ENCODE measurements at places on chromosomes 2 and 18.

GRCh38 chr2:100417711-100418124 lies 250 bp upstream of the CHST10 start:
- no peak for ATAC-seq

DNA sequence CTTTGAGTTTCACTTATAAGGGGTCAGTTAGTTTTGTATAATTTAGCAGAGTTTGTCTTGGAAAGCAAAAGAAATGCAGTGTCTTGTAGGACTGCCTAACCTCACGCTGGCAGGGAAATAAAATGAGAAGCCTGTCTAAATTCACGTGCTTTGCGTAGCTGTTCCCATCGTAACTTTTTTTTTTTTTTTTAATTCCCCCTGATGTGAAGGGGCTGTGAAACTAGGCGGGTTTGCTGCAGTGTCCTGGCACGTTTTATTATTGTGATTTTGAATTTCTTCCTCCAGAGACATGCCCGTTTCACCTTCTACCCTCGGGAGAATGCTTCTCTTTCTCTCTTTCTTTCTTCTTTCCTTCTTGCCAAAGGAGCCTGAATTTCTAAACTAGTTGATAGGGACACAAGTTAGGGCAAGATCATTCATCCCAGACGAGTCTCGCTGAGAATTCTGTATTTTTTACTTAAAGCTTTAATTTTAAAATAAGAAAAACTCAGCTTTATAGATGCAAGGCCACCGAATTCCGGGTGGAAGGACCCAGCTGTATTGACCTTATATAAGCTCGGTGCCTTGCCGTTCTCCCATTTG lies 2.3 kb downstream of the MEIS1 start:
- ATAC-seq: no peak

DNA sequence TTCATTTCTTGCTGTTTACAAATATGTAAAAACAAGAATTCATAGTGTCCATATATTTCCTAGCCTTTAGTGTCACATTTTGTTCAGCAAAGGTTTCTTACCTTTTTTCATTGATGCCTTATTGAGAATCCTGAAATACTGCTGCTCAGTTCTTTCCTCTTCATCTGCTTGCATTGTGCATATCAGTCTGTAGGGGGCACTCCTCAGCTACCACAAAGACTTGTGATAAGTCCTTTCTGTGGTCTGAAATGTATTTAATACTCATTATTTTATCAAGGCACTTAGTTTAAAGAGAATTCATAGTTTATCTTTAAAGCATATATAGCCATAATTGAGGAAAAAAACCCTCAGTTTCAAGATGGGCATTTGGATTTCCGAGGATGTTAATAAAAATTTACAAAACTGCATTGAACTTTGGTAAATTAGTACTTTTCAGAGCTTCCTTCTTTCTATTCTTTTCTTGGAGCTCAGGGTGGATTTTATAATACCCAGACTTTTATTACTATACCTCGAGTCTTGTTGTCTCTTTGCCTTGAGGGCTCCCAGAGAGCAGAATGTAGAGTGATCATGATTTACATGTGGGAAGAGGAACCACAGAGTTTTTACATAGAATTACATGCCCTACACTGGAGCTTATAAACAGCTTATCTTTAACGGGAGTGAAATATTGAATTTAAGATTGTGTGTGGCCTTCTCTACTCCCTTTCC lies 570.1 kb downstream of the PLCL1 start:
- ATAC-seq: peak; percentile 80

GRCh38 chr18:42187611-42188380 lies 232.8 kb downstream of the PIK3C3 start:
- no peak for ATAC-seq

GRCh38 chr2:129709001-129709955 lies 270.2 kb upstream of the RAB6C start:
- no peak for ATAC-seq

- ATAC-seq: no peak
These were observed 98.9 kb upstream of the ATP8B1 start for GRCh38 chr18:57901825-57902589.

GRCh38 chr2:174174741-174175140 lies 73.6 kb downstream of the OLA1 start:
- no peak for ATAC-seq

DNA sequence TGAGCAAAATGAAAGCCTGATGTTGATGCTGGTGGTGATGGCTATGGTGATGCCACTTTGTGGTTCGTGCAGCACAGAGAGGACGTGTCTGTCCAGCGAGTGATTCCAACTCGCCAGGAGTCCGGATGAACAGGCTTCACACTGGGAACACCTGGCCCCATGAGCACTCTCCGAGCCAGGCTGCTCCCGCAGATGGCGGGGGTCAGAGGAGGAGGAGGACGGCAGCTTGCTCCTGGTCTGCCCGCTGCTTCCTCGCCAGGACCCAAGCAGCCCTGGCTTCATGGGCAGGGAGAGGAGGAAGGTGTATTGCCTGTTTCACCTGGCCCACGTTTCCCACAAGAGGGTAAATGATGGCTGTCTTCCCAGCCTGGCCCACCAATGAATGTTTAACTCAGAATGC lies 121.6 kb downstream of the MTCL1 start:
- ATAC-seq: no peak

DNA sequence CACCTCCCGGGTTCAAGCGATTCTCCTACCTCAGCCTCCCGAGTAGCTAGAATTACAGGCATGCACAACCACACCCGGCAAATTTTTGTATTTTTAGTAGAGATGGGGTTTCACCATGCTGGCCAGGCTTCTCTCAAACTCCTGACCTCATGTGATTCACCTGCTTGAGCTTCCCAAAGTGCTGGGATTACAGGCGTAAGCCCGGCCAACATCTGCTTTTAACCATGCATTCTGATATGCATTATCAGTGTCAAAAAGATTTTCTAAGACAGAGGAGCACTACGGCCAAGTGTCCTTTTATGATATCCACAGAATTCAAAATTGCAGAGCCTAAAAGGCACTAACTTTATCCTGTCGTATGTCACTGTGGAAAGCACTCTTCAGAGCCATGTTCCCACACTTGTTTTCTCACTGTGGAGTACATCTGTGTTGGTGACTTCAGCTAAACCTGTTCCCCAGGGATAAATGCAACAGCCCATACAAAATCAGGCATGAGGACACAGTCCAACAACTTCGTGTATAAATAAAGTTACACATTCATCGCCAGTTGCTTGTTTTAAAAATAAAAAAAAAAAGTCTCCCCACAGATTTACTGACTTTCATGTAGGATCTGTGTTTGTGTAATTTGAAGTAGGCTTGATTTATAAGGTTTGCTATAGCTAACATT lies 56.4 kb downstream of the STK25 start:
- no peak for ATAC-seq

GRCh38 chr18:49862656-49863385 lies 49.5 kb upstream of the ACAA2 start:
- no peak for ATAC-seq

DNA sequence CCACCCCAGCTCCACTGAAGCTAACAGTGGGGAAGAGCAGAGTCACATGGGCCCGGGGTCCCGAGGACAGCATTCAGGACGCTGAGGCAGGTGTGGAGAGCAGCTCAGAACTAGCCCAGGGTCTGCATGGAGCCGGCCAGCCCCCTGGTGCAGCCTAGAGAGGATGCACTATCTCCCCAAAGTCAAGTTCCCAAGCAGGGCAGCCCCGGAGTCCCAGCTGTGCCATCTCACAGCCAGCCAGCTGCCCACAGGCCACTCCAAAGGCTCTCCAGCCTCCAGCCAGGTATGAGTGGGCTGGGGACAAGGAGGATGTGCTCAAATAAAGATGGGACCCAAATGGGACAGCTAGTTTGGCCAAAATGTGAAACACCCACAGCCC lies 41.0 kb downstream of the BIN1 start:
- ATAC-seq: no peak

DNA sequence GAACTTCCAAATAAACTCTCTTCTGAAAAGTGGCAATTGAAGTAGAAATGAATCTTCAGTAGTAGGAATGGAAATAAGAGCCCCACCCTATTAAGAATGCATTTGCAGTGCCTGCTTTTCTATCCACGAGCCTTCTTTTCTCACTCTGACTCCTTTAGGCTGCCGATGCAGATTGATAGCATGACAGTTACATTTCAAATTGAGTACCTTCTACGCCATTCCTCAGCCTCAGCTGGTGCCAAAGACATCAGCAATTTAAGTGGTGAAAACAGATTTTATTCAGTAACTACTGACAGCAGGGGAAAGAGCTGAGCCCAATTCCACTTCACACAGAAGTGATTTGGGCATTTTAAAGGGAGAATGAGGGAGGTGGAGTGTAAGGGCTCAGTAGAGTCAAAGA lies 85.5 kb downstream of the PTH2R start:
- ATAC-seq: no peak

GRCh38 chr18:58272779-58273435 lies 228.9 kb downstream of the NEDD4L start:
- no peak for ATAC-seq

- ATAC-seq: no peak
These were observed 452.6 kb upstream of the TRIB2 start for GRCh38 chr2:12264146-12264545.

GRCh38 chr2:38264396-38265221 lies 112.5 kb downstream of the ATL2 start:
- ATAC-seq: peak; percentile 61

GRCh38 chr18:39450958-39451357 lies 1885.4 kb upstream of the CELF4 start:
- no peak for ATAC-seq

Measured in SK-N-SH treated with all-trans-retinoic acid at 6 μM for 48 hours (cell line).